Stimulated activated CD8-positive, alpha-beta memory T cell treated with anti-CD3 and anti-CD28 coated beads, Interleukin-4, amount 100 ng/mL, for 1 hour (primary cell): ENCODE measurements at places on chromosomes 6 and 20.

- no peak for DNase-seq
These were observed 122.4 kb upstream of the VGLL2 start for GRCh38 chr6:117142995-117143394.

DNA sequence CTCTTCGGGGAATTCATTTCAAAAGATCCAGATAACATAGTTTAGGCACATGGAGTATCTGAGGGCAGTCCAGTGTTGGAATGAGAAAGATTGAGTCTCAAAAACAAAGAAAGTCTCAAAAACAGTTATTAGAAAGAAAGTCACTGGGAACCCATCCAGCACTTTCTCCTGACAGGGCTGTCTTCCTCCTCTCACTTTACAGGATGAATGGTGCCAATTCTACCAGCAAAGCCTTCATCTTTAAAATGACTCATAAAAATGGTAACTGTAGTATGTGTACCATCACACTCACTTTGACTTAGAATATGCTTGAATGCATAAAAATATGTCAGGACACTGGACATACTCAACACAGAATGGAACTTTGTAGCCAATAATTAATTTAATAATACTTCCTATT, 71.3 kb downstream of the SLC22A3 start:
- DNase-seq = no peak

GRCh38 chr6:90849686-90850085, 262.8 kb upstream of the MAP3K7 start:
- DNase-seq = no peak

- DNase-seq = no peak
These were observed 21.4 kb upstream of the TXLNB start for GRCh38 chr6:139313229-139313628.

DNA sequence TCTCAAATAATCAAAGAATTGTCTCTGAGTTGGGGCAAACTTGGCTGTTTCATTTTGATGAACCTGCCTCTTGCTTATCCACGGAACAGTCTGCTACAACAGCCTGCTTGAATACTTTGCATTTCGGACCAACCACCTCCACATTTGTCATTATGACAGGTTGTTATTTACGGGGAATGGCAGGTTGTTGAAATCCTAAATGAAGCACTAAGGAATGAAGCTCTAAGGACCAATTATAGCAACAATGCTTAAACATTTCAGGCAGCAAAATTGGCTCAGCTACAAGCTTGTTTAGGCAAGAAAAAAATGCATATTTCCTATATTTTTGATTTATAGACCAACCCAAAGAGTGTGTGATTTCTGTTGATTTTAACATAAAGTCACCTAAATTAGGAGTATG, 84.5 kb downstream of the MAP3K7 start:
- DNase-seq = no peak

DNA sequence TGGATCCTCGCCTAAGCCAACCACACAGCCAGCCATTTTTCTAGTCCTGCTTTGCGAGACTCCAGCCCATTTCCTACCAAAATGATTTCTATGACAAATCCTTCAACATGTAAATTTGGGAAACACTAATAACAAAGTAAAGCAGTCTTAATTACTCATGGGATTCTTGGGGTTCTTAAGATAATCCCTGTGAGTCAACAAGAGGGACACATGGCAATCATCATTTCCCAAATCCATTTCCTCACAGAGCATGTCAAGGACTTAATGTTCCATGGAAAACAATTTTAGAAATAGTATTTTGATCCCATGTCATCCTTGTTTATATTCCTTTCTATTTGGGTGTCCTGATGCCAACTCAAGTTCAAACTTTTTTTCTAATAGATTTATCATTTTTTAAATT, 322.7 kb upstream of the NOX3 start:
- DNase-seq = no peak

GRCh38 chr6:140980265-140980887, 1152.3 kb upstream of the GJE1 start:
- DNase-seq = no peak

DNA sequence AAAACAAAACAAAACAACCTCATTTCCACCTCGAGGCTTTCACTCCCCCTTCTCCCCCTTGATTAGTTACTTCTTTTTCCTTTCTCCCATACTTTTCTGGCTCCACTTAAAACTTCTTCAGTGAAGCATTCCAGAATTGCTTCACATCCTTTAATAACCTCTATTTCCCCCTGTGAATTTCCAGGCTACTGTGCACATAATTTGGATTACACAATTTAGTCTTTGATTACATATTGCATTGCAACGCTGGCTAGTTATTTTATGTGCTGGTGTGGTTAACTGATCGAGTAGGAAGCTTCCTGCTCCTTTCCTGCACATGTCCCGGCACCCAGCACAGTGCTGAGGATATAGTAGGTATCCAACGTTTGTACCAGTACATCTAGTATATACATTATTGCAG, 28.1 kb upstream of the EEF1E1 start:
- no peak for DNase-seq
